CD4-positive, CD25-positive, alpha-beta regulatory T cell (primary cell): ENCODE measurements at places on chromosomes 1 and 21.

GRCh38 chr1:36099681-36100341 lies 11.1 kb downstream of the ADPRS start:
- H3K36me3 ChIP-seq: peaks cover 15% of the 10 kb centered on the region
- H3K27ac ChIP-seq: no peak overlapping the region
- peak; percentile 60 for DNase-seq
- no peak overlapping the region for H3K4me3 ChIP-seq
- H3K4me1 ChIP-seq: peaks cover 5% of the 10 kb centered on the region

GRCh38 chr21:44650973-44651675 lies 3.3 kb downstream of the KRTAP12-4 start:
- no peaks in the 10 kb centered on the region for H3K27me3 ChIP-seq
- H3K27ac ChIP-seq: no peak overlapping the region
- no peaks in the 10 kb centered on the region for H3K4me1 ChIP-seq
- no peak for DNase-seq

- peaks cover 36% of the 10 kb centered on the region for H3K27me3 ChIP-seq
- peaks cover 26% of the 10 kb centered on the region for H3K4me1 ChIP-seq
- DNase-seq: no peak
- no peaks in the 10 kb centered on the region for H3K36me3 ChIP-seq
- H3K4me3 ChIP-seq: peak overlapping the region; percentile 86
- no peak overlapping the region for H3K27ac ChIP-seq
These were observed 87.5 kb upstream of the RHOU start for GRCh38 chr1:228647523-228648444.

DNA sequence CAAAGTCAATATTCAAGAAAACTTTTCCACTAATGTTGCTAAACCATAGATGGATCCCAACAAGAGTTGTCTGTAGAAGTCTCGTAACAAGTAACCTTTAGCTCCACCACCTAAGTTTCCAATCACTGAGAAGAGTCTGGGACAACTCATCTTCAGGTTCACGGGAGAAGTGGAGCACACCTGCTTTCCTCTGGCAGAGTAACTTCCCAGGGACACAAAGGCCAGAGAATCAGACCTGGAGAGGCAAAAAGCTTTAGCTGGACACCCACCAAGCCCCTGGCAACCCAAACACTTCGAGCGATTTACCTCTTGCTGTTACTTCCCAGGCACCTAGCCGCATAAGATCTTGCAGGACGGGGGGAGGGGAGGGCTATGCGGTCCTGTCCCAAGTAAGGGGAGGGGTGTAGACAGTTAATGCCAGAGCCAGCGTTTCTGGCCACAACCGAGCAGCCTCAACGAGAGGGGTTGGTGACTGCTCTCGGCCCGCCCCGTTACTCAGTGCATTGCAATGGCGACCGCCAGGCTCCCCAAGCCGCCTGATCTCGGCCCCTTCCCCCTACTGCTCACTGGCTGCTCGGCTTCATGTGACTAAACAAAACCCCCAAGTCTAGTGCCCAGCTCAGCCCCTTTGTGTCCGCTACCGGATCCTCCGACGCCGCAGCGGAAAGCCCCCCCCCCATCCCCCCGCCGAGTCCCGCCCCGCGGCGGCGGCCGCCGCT lies 709 bp downstream of the ZNF644 start:
- H3K36me3 ChIP-seq: no peaks in the 10 kb centered on the region
- H3K27me3 ChIP-seq: no peaks in the 10 kb centered on the region
- peaks cover 60% of the 10 kb centered on the region for H3K4me1 ChIP-seq
- peak overlapping the region; percentile 92 for H3K4me3 ChIP-seq
- DNase-seq: peak; percentile 71
